ENCODE measurements at places on chromosomes 11 and 22.
A peak's percentile ranks its signal among the peaks of the same experiment; 100 is the strongest.

DNA sequence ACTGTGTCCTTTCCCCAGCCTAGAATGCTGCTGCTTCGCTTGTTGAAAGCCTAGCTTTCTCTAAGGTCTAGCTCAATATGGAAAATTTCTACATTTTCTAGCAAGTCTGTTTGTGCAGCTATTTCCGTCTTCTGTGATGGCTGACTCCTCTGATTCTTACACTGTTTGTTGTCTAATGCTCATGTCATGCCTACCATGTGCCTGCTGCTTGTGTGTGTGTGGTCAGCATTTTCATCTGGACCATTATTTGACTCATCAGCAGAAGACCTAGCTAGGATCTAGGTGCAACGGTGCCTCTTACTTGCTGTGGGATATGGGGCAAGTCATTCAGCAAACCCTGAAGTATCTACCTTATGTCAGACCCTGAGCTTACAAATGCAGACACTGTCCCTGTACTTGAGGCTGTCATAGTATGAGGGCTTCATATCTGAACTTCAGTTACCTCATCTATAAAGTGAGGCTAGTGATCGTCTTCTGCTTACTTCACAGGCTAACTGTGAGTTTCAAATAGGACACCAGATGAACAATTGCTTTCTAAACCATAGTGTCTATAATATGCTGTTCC is 86.5 kb upstream of the MYO18B start:
- no peak for DNase-seq

DNA sequence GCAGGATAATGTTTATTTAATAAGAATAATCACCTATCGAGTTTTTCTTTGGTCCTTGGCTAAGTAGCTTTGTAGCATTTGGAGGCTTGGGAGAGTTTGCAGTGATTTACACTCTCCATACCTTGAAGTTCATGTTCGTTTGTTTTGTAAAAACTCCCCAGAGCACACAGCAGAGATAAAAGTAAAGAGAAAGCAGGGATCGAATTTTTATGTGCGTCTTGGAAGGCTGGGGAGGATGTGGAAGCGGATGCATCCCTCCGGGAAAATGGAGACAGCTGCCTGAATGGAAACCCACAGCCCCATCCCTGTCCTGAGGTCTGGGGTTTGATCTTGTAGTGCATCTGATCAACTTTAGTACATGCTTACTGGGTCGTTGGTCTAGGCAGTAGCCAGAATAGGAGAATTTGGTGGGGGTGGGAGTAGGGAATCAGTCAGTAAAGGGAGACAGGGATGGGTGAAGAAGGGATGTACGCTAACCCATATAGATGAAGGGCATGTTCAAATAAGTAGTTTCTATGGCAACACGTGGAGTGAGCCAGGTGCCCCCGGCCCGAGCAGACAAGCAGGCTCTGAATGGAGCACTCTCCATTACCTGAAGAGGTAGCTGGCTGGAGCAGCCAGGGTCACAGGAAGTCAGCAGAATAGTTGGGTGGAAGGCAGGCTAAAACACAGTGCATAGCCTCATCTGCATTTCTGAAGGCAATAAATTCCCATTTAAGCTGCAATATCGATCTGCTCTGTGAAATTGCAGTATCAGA is 147.8 kb downstream of the COMMD9 start:
- DNase-seq, result no peak

- no peak for DNase-seq
Measured at GRCh38 chr11:20964985-20965384, 295.6 kb downstream of the NELL1 start.

GRCh38 chr11:128283451-128283850 is 303.9 kb downstream of the ETS1 start:
- peak; percentile 68 for DNase-seq

DNA sequence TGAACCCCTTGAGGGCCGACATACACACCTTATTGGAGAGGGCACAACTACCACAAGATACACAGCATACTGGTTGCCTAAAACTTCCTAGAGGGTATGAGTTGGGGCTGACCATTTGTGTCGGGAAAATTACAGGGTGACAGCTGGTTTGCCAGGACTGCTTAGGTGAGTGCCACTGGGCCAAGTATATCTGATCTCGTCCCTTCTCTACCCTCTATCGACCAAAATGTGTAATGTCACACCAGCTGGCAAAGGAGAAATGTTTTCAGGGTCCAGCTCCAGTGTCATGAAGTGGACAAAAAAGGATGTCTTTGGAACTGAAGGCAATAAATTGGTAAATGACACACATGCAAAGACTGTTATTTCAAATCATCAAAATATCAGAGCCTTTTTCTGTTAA is 126.1 kb downstream of the PGR start:
- DNase-seq, result no peak

- peak; percentile 90 for DNase-seq
Measured at GRCh38 chr11:116865696-116866095, 28.3 kb upstream of the APOA1 start.

GRCh38 chr11:75264356-75264755 is 23.8 kb downstream of the TPBGL start:
- no peak for DNase-seq

DNA sequence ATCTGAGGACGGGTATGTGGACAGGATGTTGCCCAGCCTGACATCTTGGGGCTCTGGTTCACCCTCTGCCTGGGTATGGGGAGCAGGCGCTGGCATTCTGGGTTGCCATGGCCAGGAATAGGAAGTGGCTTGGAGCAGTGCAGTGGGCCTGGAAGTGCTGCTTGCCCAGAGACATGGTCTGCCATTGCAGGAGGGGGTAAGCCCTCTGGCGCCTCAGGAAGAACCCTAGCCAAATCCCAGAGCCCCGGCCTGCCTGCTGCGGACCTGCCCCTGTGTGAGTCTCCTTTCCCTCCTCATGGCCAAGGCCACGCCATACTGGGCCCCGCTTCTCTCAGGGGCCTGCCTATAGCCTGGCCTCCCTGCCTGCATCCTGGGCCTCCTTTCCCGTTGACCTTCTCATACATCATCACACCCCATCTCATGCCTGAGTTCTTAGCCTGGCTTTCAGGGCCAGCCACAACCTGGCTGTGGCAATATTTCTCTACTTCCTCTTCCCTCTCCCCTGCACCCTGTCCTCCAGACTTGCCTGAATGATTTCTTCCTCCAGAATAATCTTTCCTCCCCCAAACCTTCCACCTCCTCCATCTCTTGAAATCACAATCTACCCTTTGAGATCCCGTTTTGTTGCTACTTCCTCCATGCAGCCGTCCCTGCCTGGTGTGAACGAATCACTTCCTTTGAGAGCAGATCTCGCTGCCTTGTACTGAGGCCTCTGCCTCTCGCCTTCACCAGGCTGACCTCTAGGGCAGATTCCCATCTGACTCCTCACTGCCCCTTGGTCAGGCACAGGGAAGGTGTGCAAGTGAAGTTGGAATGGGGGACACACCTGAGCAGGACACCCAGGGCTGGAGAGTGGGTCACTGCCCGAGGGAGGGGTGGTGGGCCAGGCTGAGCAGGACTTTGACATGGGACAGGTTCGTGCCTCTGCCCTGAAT is 5.2 kb downstream of the CAPN5 start:
- DNase-seq, result no peak

- DNase-seq, result peak; percentile 51
Measured at GRCh38 chr11:100827934-100828661, 141.0 kb downstream of the ARHGAP42 start.

DNA sequence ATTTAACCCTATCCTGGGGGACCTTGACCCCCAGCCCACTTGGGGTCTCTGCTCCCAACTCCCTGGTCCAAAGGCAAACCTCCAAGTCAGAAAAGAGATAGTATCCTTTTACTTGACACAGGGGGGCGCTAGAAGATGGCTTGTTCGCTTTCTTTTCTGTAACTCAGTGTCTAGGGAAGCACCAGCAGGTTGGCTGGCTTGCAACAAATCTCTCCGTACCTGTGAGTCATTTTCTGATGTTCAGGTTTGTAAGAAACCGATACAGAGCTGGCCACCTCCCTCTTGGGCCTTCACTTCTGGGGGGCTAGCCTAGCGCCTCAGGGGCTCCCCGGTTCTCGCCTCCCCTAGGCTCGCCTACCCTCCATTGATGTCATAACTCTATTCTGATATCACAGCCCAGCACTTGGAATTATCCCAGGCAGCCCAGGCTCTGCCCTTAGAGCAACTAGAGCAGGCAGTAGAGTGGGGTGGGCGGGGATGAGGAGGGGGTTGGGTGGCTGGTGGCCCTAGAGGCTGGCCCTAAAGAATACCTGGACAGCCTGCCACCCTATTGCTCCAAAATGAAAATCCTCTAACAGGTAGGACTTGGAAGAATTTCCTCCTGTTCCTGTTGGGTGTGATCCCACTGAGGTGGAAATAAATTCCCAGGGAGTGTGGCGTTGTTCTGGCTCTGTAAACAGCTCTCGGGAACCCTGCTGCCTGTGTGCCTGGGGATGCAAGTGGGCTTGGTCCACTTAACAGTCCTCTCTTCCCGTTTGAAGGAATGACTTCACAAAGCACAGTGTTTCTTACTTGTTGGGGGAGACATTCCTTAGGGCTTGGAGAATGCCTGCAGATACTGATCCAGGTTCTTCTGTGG is 69.4 kb downstream of the OSBP2 start:
- DNase-seq, result peak; percentile 69

- no peak for DNase-seq
Measured at GRCh38 chr11:61739966-61740365, 12.5 kb upstream of the MYRF start.

DNA sequence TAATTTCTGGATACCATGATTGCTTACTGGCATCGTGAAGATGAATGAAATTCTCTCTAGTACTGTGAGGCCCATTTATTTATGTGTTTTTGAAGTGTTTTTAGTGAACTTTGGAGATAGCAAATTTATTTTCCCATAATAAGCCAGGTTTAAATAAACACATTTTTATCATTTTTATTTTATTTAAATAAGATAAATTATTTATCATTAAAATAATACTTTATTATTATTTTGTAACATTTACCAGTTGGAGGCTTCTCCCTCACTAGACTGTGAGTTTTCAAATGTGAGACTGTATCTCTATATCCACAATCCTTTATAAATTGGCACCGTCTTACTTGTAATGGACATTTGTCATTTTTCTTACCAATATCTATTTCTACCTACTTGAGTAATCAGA is 351.7 kb downstream of the METTL15 start:
- no peak for DNase-seq

DNA sequence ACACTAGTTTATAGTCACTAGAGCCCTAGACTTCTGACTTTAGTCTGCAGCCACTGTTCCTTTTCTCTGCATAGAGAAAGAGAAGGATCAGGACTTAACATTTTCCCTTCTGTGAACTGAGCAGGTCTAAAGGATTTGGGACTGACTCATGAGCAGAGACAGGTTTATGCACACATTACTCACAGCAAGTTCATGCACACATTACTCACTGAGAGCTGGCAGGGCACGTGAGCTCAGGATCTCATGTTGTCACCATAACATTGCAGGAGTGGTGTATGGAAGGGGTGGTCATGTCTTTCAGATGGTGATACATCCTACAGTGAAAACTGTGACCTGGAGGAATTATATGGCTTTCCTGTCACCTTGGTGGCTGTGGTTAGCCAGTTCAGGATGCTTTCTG is 56.4 kb downstream of the CEP164 start:
- peak; percentile 87 for DNase-seq

GRCh38 chr22:27720860-27721259 is 80.7 kb downstream of the MN1 start:
- no peak for DNase-seq

- DNase-seq, result no peak
Measured at GRCh38 chr11:62892077-62892922, 11.6 kb downstream of the SLC3A2 start.

- no peak for DNase-seq
Measured at GRCh38 chr11:129352676-129353075, 23.0 kb upstream of the BARX2 start.

GRCh38 chr11:122104341-122104740 is 11.7 kb downstream of the BLID start:
- no peak for DNase-seq

DNA sequence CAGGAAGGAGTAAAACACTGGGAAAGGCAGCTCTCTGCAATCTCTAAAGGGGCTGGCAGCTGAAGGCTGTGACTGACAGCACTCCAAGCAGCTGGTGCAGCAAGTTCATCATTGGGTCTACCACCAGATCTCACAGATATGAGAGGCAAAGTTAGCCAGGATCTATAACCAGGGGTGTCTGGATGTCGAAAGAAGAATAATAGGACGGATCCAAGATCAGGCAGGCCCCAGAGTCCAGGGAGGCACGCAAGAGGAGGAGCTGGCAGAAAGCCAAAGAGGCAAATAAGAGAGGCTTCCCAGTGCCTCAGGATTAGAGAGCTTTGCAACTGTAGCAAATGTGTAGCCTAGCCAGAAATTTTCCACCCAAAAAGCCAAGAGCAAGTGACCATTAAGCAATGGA is 77.1 kb downstream of the RBMXL2 start:
- no peak for DNase-seq

- no peak for DNase-seq
Measured at GRCh38 chr22:17083255-17083654, 1.5 kb upstream of the IL17RA start.

- no peak for DNase-seq
Measured at GRCh38 chr11:99554232-99554903, 533.6 kb downstream of the CNTN5 start.

DNA sequence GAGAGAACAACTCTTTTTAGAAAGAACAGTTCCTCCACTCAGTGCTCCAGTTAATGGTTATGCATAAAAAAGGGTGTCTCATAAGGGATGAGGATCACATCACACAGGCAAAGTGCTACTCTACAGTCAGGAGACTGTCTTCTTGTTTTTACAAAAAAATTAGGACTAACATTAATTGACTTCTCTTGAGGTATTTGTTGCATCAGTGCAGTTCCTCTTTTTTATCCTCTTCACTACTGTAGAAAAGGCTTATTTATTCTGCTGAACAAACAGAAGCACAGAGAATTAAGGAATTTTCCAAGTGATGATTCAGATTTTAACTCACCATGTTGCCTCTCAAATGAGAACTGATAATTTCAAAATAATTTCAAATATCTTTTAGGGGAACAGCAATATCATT is 1.9 kb downstream of the MMP8 start:
- no peak for DNase-seq

GRCh38 chr11:99988471-99988837 is 698.6 kb upstream of the ARHGAP42 start:
- no peak for DNase-seq

GRCh38 chr11:84558085-84558905 is 1068.8 kb downstream of the DLG2 start:
- peak; percentile 40 for DNase-seq

GRCh38 chr11:41010361-41011050 is 448.9 kb downstream of the LRRC4C start:
- DNase-seq, result no peak

DNA sequence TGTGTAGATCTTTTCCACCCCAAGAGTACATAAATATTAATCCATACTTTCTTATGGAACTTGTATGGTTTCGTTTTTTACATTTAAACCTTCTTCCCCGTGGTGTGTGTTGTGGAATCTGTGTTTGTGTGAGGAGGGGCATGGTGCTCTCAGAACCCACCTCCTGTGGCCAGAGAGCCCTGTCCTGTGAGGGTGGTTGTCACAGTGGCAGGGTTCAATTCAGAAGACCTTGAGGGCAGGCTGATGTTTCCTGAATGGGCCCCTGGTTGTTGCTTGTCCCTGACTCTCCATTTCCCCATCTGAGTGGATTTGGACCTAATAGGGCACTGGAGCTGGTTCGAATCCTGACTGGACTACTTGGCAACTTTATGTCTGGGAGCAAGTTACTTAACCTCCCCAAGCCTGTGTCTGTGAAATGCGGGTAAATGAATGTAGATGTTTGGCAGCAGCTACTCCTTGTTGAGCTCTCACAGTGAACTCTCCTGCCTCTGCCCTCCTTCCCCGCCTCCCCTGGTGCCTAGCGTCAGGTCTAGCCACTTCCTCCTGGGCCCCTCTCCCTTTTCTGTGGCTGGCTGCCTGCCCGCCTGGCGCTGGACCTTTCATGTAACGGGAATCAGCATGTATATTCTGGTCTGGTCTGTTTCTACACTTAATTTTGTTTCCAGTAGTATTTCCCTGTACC is 7.3 kb downstream of the NEAT1 start:
- DNase-seq, result peak; percentile 63

- DNase-seq, result no peak
Measured at GRCh38 chr11:7489376-7489775, 4.1 kb downstream of the OLFML1 start.
